ENCODE measurements at places on chromosomes 2 and 18.

DNA sequence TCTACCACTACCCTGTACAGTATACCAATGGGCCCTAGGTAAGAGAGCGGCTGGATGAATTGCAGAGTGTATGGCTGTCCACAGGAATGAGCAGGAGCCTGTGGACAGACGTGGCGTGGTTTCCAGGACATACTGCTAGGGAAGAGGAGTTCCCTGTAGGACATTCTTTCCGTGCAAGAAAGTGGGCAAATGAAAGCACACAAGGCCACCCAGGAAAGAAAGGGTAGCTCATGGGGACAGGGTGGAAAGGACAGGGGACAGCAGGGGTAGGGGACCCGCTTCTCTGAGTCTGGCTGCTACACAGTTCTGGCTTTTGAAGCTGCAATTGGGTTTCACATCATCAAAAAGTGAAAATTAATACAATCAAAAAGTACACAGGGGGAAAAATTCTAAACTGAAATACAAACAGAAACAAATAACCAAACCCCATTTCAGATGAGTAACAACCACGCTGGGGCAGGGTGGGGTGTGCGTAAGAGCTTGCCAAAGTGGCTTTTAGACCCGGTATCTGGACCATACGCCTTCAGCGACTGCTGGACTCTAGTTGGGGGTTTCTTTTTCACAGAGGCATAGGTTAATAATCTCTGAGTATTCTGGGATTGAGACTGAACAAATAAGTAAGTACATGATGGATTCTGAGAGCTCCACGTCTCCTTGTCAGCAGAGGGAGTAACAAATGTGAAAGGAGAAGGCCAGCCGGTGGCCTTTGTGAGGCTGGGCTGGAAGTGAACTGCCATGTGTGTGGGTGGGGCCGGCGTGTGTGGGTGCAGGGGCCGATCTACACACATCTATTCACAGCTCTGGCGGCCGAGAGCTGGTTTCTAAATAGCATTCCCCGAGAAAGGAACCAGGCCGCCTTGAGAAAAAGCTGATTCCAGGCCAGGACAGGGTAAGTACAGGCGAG lies 84.0 kb downstream of the HDAC4 start:
- DNase-seq = no peak

DNA sequence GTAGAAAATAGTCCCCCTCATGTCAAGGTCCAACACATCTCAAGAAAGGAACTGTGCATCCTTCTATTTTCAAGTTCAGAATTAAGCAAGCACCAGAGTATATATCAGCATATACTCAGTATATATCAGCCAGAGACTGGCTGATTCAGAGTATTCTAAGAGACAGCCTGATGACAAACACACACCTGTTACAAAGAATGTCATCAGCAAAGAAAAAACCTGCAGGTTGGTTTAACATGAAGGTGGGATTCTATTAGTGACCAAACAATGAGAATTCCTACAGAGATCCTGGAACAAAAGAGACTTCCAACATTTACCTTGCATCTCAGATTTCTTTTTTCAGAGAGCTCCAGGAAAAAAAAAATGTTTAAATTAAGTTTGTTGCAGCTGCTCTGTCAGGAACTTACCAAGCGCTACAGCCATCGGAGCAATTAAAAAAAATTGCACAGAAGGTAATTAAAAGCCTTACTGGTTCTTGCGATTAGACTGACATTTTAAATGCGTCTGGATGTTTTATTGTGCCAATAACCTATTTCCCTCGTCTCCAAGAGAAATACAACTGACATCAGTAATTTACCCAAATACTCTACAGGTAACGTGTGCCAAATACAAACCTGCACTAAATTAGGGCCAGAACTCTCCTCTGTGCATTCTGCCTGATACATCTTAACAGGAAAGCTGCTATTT lies 218.1 kb downstream of the HNMT start:
- no peak for DNase-seq

DNA sequence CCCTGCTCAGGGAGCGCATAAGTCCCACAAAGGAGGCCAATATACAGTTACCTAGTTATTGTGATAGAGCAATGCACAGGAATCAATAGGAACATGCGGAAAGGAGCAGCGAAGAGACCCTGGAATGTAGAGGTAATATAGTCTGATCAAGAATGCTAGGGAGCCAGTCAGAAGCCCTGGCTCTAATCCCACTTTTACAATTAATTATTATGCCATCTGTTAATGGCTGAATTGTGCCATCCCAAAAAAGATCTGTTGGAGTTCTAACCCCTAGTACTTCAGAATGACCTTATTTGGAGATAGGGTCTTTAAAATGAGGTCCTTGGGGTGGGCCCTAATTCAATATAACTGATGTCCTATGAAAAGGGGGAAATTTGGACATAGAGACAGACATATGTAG lies 7.7 kb upstream of the SPATS2L start:
- no peak for DNase-seq

GRCh38 chr2:239192456-239192855 lies 208.4 kb downstream of the HDAC4 start:
- no peak for DNase-seq

GRCh38 chr2:56871644-56872043 lies 687.9 kb downstream of the CCDC85A start:
- no peak for DNase-seq

Measured in stimulated activated naive CD8-positive, alpha-beta T cell treated with anti-CD3 and anti-CD28 coated beads, Interleukin-15, Interleukin-2, amounts not matched to agents 100 U/mL and 50 U/mL, for 24 hours (primary cell).